Globus pallidus (tissue), 1 donor: ENCODE measurements at places on chromosomes 12 and 14.

DNA sequence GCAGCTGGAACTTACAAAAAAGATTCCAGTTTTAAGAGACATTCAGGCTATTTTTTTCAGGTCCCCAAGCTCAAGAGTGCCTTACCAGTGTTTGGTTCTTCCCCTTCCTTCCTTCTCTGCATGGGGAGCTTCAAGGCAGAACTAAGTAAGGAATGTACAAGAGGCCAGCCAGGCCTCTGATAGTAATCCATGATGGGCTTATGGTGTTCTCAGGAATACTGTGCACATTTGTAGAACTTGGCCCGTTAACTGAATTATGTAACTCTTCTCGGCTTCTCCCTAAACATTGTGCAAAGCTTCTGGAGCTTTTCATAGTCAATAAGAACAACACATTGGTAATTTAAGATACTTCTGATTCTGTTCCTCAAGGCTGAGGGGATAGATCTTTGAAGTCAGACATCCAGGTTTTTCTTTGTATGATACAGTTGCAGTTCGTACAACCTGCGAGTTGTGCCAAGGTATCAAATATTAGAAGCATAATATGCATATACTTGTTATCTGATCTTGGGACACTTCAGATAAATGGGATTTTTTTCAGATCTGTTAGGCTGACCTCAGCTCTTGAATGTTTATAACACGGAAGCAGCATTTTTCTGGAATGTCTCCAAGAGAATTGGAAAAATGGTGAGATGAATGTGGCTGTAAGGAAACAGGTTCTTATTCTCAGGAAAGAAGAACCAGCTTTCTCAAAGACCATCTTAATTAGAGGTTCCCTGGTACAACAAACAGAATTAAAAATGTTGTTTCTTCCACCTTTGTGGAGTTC is 148.6 kb downstream of the ANO4 start:
- no peak for DNase-seq

DNA sequence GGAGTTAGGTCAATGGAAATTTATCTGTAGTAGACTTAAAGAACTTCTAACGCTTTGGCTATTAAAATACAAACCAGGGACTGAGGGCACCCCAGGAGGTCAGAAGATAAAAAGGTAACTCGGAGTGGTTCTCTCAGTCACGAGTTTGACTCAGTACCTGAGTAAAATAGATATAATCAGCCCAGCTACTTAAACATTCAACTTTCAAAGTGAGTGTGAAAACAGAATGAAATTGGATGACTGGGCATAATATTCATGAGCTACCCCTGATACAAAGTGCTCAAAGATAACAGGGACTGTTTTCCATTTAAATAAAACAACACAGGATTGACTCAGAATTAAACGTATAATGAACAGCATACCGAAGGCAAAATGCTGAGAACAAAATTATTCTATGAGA is 75.0 kb downstream of the FOXN3 start:
- no peak for DNase-seq

- DNase-seq, result no peak
Observed at GRCh38 chr14:99520571-99521081, 39.4 kb downstream of the CCNK start.

DNA sequence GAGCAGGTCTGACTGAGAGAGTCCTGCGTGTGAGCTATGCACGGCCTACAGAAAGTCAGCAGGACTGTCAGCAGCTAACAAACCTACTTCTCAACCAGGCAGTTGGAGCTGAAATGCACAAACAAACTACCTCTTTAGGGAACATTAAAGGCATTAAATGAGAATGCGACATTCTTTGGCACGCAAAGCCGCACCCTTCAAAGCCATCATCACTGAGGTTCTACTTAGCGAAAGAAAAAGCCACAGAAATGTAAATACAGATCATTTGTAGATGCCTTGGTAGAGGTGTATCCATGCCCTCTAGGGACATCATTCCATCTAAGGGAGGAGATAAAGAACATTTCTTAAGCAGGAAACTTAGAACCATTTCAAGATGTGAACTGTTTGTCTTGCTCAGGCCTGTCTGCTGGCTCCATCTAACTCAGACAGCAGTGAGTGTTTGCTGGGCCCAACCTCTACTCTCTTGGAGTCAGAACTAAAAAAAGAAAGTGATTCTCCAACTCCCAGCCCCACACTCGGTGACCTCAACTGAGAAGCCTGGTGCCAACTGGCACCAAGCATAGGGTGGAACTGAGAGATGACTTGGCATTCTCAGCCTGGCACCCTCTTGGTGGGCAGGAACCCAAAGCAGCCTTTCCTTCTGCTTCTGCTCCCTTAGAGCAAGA is 63.5 kb upstream of the MBIP start:
- peak; percentile 69 for DNase-seq

DNA sequence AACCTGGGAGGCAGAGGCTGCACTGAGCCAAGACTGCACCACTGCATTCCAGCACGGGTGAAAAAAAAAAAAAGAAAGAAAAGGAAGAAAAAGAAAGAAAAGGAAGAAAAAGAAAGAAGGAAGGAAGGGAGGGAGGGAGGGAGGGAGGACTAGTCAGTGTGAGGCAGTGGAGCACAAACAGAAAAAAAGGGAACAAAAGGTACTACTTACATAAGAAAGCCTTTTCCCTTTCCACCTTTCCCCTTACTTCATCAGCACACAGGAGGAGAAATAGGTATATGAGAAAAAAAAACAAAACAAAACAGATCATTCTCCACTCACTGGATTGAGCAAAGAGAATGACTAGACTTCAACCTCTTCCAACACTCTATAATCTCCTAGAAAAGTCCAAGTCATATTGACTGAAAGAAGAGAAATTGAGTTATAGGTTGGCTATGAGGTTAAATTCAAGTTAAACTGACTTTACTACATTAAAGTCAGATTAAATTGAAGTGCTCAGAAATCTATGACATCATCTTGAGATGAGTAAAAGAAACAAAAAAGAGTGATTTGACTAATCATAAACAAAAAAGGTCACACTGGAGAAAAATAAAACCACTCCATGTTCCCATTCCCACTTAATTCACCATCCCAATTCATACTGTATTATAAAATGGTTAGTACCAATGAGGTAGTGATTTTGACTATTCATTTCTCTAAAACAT is 43.6 kb downstream of the NOVA1 start:
- no peak for DNase-seq

DNA sequence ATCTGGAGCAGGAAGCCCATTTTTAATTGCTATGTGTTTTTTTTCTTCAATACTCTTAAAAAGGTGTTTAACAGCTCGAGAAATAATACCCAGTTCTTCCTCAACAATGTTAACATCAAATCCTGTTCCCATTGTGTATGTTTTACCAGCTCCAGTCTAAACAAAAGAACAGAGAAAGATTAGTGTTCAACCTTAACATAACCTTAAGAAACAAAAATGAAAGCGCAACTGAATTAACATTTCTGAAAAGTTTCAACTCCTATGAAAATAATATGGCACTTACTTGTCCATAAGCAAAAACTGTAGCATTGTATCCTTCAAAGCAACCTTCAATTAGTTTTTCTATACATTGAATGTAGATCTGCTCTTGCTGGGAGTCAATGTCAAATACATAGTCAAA is 73.2 kb downstream of the KIF21A start:
- no peak for DNase-seq

DNA sequence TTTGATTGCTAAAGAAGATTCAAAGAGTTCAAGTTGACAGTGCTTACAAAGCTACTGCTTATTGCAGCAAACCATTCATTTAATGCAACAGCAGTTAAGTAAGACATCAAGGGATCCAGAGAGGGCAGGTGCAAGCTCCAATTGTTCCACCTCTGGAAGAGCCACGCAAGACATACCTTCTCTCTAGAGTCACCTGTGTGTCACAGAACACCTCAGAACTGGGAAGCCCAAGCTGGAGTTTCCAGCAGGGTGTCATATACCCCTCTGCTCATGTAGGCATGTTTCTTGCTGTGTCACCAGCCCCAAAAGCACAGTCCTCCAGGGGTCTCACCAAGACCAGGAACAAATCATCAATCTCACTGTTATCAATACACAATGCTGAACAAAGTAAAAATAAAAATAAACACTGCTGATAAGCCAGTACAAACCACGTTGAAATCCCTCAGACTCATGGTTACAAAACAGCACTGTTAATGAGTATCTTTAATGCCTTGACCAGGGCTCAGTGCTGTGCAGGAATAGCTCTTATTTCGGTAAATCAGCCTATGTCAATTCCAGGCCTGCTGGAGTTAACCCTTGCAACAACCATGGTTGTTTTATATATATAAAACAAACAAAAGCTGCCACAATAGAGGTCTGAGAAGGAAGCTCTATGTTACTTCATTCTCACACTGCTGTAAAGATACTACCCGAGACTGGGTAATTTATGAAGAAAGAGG is 37.4 kb upstream of the BATF start:
- DNase-seq, result no peak

DNA sequence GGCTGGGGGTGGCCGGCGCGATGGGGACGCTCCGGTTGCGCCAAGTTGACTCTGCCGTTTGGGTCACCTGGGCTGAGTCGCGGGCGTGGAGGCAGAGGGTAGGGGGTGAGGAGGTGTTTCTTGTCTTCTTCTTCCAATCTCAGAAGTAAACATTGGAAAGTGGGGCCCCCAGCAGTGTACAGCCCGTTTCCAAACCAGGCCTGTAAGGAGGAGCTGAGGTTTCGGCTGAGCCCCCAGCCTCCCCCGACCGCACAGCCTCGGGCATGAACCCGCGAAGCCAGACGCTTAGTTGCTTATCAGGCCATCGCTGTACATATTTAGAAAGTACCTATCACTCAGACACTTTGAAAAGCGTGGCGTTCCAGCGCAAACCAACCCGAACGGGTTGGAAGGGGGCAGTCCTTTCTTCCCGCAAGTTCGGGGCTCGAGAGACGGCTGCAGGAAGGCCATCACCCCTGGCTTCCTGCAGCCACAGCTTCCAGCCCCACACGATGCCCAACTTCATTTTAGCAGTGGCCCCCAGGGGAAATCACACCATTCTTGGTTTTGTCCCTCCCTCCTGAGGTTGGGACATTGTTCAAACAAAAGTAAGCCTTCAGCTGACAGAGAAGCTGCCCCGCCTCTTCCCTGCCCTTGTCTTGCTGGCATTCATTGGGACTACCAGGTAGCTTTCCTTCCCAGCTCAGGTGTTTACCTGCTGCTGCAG is 164.1 kb downstream of the ZFP36L1 start:
- no peak for DNase-seq

- DNase-seq, result no peak
Observed at GRCh38 chr12:76259660-76260389, 88.4 kb downstream of the BBS10 start.

DNA sequence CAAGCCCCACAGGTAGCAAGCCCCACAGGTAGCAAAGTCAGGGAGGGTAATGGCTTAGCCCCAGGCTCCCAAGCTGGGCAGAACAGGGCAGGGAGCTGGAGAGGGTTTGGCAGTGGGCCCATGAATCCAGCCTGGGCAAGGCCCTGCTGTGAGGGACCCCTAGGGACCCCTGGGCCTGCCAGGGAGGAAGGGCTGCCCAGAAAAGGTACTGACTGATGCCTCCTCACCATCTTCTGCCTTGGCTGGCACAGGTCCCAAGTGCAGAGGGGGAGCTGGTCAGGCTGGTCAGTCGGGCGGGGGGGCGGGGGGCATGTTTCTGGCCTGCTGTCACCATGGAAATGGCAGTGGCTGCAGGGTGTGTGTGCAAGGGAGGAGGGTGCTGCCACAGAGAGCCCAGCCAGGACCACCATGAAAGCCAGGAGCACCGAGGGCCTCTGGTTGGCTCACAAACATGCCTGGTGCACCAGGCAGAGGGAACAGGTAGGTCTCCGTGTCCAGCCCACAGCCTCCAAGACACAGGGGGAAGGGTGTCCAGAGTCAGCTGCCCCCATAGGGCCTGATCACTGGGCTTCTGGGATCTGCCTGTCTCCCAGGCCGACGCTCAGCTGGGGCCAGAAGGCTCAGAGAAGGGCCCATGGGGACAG is 1.5 kb upstream of the CRIP2 start:
- DNase-seq, result no peak

- peak; percentile 80 for DNase-seq
Observed at GRCh38 chr12:26195641-26196420, 458 bp downstream of the SSPN start.

- peak; percentile 53 for DNase-seq
Observed at GRCh38 chr12:22625762-22626294, 857 bp downstream of the ETNK1 start.

DNA sequence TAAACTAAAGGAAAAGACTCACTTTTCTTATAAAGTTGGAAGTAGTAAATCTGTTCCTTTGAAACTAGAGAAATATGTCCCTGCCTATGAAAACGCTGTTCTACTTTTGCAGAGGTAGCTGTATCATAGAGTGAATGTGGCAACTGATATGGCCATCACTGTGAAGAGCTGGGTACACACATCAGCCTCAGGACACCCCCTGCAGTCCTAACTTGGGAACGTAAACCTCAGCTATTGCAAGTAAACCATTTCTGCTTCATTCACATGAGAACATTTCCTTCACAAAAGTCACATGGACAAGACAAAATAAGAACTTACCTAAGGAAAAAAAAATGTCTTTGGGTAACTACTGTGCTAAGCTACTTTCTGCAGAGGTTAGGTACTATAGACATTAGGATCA is 233.3 kb upstream of the PPFIA2 start:
- DNase-seq, result peak; percentile 11

DNA sequence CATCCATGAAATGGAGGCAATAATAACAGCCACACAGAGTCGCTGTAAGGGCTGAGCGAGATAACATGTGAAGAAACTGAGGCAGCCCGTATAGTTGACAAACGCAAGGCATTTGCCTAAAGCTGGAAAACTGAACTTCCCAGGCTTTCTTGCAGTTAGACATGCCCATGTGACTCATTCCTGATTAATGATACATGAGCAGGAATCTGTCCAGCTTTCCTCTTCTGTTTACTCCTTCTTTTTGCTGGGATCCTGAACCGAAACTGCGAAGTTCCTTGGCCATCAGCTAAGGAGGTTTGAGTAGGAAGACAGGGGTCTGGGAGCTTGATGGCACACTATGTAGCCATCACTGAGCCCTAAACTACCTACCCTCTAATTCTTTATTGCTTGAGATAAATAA is 52.2 kb downstream of the ST8SIA1 start:
- no peak for DNase-seq
